Omental fat pad (tissue), 4 donors: ENCODE measurements at places on chromosomes 6 and 20. TPM values are rescaled to one million over a fixed set of nuclear protein-coding genes. Genes with fewer than 3 reads are reported as not detected.

DNA sequence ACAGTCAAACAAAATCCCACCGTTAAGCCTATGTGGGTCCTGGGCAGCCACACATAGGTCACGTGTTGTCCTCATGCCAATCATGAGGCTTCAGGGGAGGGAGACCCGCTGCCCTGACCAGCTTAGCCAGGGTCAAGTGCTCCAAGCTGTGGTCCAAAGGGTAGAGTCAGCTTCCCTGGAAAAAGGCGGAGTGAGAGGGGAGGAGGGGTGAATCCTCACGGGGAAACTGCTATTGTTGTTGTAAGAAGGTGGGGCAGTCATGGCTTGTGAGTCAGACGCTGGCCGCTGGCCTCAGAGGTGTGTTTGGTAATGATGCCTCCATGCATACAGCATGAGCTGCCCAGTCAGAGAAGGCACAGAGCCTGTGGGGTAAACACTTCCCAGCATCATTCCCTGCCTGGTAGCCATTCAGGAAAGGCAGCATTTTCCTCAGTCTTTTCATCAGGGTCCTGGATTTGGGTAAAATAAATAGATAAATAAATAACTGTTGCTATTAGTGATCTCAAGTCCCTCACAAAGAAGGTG lies 8.7 kb downstream of the CST3 start:
- no peak for DNase-seq

GRCh38 chr6:43982084-43982625 lies 145.1 kb downstream of the MRPL14 start:
- no peak for DNase-seq

DNA sequence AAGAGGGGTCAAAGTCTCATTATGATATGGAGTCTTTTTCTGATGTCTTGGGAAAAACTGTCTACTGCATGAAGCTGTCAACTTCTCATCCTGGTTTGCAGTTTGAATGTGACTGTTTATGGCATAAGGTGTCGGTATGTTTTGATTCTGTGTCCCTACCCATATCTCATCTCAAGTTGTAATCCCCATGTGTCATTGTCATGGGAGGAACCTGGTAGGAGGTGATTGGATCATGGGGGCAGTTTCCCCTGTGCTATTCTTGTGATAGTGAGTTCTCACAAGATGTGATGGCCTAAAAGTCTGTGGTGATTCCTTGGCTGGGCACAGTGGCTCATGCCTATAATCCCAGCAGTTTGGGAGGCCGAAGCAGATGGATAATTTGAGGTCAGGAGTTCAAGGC lies 47.6 kb downstream of the MRAP2 start:
- no peak for DNase-seq

GRCh38 chr6:51472745-51473487 lies 614.5 kb downstream of the PKHD1 start:
- no peak for DNase-seq

- no peak for DNase-seq
Measured at GRCh38 chr6:16166871-16167608, 38.2 kb downstream of the MYLIP start.

GRCh38 chr6:132830334-132830751 lies 16.0 kb downstream of the RPS12 start:
- DNase-seq: no peak

- DNase-seq: no peak
Measured at GRCh38 chr6:43544461-43544860, 27.6 kb downstream of the POLR1C start.

The MARCKS gene
- total RNA-seq: 45.4 TPM

The ZNF831 gene
- 1.9 TPM for total RNA-seq

DNA sequence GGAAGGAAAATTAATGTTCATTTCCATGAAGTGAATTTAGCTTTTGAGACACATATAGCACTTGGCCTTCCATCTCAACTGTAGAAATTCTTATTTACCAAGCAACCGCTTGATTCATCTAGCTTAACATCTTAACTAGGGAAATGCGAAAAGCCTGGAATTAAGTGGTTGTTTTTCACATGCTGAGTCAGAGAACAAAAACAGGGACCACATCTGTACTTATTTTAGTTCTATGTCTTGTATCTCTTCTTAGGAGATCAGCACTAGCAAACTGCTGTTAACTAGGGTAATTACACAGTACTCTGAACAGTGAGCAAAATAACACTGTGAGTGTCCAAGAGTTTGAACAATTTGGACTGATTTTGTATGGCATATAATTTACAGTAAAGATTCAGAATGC lies 590.9 kb upstream of the NRSN1 start:
- DNase-seq: no peak

GRCh38 chr6:23031986-23032385 lies 462.6 kb downstream of the HDGFL1 start:
- DNase-seq: no peak

- DNase-seq: no peak
Measured at GRCh38 chr6:167497428-167498056, 172.7 kb downstream of the TTLL2 start.

- no peak for DNase-seq
Measured at GRCh38 chr20:50196896-50197295, 6.3 kb downstream of the CEBPB start.

The JPH2 gene
- total RNA-seq: 2.6 TPM

- no peak for DNase-seq
Measured at GRCh38 chr20:36175475-36175995, 21.0 kb downstream of the EPB41L1 start.

The ADGRB3 gene
- 1.7 TPM for total RNA-seq

- no peak for DNase-seq
Measured at GRCh38 chr20:31568041-31568731, 36.9 kb upstream of the ID1 start.

GRCh38 chr20:63748070-63748933 lies 8.7 kb downstream of the SLC2A4RG start:
- DNase-seq: no peak

- no peak for DNase-seq
Measured at GRCh38 chr6:143842461-143842901, 657 bp upstream of the LTV1 start.
